ENCODE measurements at places on chromosomes 5 and 9.

DNA sequence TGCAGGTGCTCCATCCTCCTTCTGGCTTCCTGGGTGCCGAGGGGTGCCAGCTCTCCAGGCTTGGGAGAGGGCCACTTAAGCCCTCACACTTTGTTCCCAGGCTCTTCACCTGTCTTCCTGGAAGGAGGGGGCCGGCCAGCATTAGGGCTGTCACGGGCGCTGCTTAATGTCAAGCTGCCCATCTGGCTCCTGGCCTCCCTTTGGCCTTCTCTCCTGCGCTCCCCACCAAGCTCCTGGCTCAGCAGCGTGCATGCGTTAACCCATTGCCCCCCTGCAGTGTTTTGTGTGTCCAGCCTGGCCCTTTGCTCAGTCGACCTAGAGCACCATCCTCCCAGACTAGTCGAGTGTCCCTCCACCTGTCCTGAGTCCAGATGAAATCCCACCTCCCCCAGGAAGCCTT is 21.3 kb downstream of the NTNG2 start:
- H3K27me3 ChIP-seq = peaks cover 10% of the 10 kb centered on the region
- H3K27ac ChIP-seq = no peak overlapping the region
- no peak overlapping the region for H3K4me3 ChIP-seq
- no peaks in the 10 kb centered on the region for H3K36me3 ChIP-seq
- DNase-seq = no peak
- H3K4me1 ChIP-seq = no peaks in the 10 kb centered on the region

GRCh38 chr5:136820848-136821247 is 455.5 kb upstream of the TRPC7 start:
- DNase-seq = no peak
- no peaks in the 10 kb centered on the region for H3K4me1 ChIP-seq
- H3K27me3 ChIP-seq = no peaks in the 10 kb centered on the region

GRCh38 chr9:91061506-91061905 is 259.9 kb downstream of the SYK start:
- peaks cover 2% of the 10 kb centered on the region for H3K27me3 ChIP-seq
- H3K4me1 ChIP-seq = peaks cover 35% of the 10 kb centered on the region
- DNase-seq = no peak
- peak overlapping the region; percentile 59 for H3K27ac ChIP-seq
- H3K4me3 ChIP-seq = no peak overlapping the region
- H3K36me3 ChIP-seq = peaks cover 11% of the 10 kb centered on the region

GRCh38 chr5:71629950-71630349 is 42.8 kb downstream of the MCCC2 start:
- H3K4me1 ChIP-seq = no peaks in the 10 kb centered on the region
- no peaks in the 10 kb centered on the region for H3K27me3 ChIP-seq
- H3K36me3 ChIP-seq = peaks cover 21% of the 10 kb centered on the region
- H3K27ac ChIP-seq = no peak overlapping the region

DNA sequence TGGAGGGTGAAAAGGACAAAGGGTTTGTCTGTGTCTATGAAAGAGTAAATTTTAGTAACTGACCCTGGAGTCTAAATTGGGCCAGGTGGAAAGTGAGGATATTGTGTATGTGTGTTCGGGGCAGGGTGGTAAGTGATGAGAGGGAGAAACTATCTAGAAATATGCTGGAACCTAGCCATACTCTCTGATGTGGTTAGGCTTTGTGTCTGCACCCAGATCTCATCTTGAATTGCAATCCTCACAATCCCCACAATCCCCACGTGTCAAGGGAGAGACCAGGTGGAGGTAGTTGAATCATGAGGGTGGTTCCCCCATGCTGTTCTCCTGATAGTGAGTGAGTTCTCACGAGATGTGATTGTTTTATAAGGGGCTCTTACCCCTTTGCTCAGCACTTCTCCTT is 60.6 kb downstream of the COMMD10 start:
- H3K27ac ChIP-seq = no peak overlapping the region
- no peak for DNase-seq
- no peak overlapping the region for H3K4me3 ChIP-seq
- no peaks in the 10 kb centered on the region for H3K4me1 ChIP-seq

GRCh38 chr5:38093855-38094254 is 164.5 kb upstream of the EGFLAM start:
- peaks cover 2% of the 10 kb centered on the region for H3K27me3 ChIP-seq
- H3K4me1 ChIP-seq = no peaks in the 10 kb centered on the region
- DNase-seq = no peak
- no peaks in the 10 kb centered on the region for H3K36me3 ChIP-seq

DNA sequence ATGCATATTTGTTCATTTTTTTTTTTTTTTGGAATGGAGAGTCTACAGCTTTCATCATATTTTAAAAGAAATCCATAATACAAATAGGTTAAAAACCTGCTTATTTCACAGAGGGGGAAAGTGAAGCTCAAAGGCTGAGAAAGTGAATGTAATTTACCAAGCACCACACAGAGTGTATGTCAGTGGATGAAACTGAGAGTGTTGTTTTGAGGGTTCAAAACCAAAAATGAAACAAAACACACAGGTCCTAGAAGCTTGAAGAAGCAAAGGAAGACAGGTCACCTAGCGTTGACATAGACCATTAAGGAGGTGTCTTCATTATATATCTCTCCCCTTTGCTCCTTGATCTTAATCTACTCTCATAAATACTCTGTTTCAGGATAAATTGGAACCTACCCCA is 7.5 kb downstream of the NMUR2 start:
- H3K4me1 ChIP-seq = no peaks in the 10 kb centered on the region
- H3K27ac ChIP-seq = no peak overlapping the region
- no peaks in the 10 kb centered on the region for H3K27me3 ChIP-seq

DNA sequence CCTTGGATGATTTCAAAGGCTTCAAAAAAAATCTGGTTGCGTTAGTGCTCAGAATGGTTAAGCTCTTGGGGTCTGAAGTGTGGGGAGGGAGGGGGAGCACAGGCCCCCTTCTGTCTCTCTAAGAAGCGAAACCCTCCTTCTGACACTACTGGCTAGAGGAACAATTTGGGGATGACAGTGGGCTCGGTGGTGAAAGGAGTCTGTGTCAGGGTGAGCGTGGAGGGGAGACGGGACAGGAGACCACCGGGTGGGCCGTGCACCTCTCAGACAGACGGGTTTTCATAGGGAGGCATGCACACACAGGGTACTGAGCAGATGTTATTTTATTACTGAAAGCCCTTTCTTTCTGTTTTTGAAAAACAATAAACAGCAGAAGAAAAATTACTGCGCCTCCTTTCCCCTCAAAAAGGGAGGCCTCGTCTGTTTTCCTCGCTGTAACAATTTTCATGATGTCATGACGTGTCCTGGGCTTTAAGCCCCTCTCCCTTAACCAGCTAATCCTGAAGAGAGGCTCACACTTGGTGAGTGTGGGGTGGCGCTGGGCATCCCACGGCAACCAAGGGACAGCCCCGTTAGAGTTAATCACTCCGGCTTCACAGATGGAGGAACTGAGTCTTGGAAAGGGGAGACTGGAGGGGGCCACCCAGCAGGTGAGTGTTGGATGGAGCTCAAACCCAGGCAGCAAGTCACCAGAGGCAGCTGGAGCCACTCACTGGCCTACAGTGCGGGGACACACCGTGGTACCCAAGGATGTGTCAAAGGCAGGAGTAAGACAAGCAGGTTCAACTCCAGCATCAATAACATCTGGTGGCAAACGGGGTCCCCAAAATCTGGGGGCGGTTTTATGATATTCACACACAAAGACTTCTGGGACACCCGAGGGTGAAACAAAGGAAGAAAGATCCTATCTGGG is 53.4 kb downstream of the PTCH1 start:
- DNase-seq = no peak
- peaks cover 34% of the 10 kb centered on the region for H3K4me1 ChIP-seq
- peaks cover 9% of the 10 kb centered on the region for H3K36me3 ChIP-seq
- peak overlapping the region; percentile 11 for H3K27ac ChIP-seq
- H3K27me3 ChIP-seq = peaks cover 52% of the 10 kb centered on the region
- H3K4me3 ChIP-seq = peak overlapping the region; percentile 77

- no peaks in the 10 kb centered on the region for H3K4me1 ChIP-seq
- no peak overlapping the region for H3K27ac ChIP-seq
- no peak overlapping the region for H3K4me3 ChIP-seq
- no peaks in the 10 kb centered on the region for H3K36me3 ChIP-seq
These were observed 1999.5 kb upstream of the CDH6 start for GRCh38 chr5:29193972-29194371.

- peaks cover 57% of the 10 kb centered on the region for H3K36me3 ChIP-seq
These were observed 43.0 kb downstream of the CYFIP2 start for GRCh38 chr5:157308836-157309465.

DNA sequence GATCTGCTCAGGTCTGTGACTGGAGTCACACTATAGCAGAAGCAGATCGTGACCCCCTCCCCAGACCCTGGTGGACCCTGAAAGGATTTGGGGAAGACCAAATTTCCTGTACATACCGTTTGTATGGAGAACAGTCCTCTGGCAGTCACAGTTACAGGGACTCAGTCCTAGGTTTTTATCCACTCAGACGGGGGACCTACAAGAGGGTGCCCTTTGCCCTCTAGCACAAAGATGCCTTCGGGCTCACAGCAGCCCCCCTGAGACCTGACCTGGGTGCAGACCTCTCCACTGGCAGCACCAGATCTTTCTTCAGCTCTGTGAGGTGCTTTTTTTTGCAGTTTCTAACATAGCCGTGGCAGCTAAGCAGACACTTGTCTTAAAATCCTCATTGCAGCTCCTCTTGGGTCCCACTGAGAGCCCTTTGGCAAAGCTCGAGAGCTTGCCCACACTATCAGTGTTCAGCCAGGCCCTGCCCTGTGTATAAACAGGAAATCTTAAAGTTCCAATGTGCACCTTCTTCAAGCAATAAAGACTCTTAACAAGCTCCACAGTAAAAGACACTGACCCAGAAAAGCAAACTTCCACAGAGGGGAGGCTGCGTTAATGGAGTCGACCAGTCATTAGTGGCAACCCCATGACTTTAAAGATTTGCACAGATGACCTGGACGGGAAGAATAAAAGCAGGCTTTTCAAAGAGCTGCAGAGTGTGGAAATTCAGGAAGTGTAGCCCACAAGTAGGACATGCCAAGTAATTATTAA is 71.8 kb upstream of the LHFPL2 start:
- no peak overlapping the region for H3K4me3 ChIP-seq
- DNase-seq = no peak
- no peak overlapping the region for H3K27ac ChIP-seq
- no peaks in the 10 kb centered on the region for H3K36me3 ChIP-seq
- H3K4me1 ChIP-seq = no peaks in the 10 kb centered on the region

- H3K4me1 ChIP-seq = peaks cover 8% of the 10 kb centered on the region
- peaks cover 2% of the 10 kb centered on the region for H3K36me3 ChIP-seq
- no peak overlapping the region for H3K4me3 ChIP-seq
- peak overlapping the region; percentile 30 for H3K27ac ChIP-seq
These were observed 159.8 kb upstream of the HMHB1 start for GRCh38 chr5:143652108-143652700.

- no peak for DNase-seq
- H3K4me1 ChIP-seq = peaks cover 6% of the 10 kb centered on the region
- H3K36me3 ChIP-seq = no peaks in the 10 kb centered on the region
- no peak overlapping the region for H3K27ac ChIP-seq
- no peaks in the 10 kb centered on the region for H3K27me3 ChIP-seq
- H3K4me3 ChIP-seq = no peak overlapping the region
These were observed 77.8 kb upstream of the TARS1 start for GRCh38 chr5:33362915-33363314.

DNA sequence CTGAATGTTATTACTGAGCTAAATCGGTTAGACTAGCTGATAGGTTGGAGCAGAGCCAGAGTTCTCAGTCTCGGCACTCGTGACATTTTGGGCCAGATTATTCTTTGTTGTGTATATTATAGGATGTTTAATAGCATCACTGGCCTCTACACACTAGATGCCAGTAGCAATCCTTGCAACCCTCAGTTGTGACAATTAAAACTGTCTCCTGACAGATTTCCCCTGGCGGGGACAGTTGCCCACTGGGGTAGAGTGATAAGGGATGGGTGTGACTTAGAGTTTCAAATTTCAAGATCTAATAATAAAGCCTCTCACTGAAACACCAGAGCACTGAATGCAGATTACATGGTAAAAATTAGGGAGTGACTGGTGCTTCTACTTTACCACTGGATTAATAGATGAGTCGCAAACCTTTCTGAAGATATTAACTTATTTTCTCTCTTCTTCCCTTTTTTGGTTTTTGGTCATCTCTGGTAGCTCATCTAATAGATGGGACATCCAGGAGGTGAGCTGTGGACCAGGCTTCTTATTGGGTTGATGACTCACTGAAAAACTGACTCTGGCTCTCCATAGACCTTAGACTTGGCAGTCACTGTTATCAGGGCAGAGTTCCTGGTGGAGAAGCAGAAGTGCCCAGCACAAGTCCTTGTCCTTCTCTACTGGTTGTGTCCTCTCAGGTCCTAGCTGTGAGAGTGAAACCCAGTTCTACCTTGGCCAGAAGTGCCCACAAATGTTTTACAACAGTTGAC is 150.3 kb downstream of the UNC13B start:
- H3K27me3 ChIP-seq = peaks cover 2% of the 10 kb centered on the region
- no peak overlapping the region for H3K4me3 ChIP-seq
- H3K4me1 ChIP-seq = no peaks in the 10 kb centered on the region
- no peak for DNase-seq
- no peak overlapping the region for H3K27ac ChIP-seq
- H3K36me3 ChIP-seq = no peaks in the 10 kb centered on the region

GRCh38 chr9:72949244-72949582 is 3.6 kb downstream of the ALDH1A1 start:
- no peaks in the 10 kb centered on the region for H3K36me3 ChIP-seq
- no peak overlapping the region for H3K27ac ChIP-seq
- peaks cover 11% of the 10 kb centered on the region for H3K27me3 ChIP-seq
- H3K4me1 ChIP-seq = no peaks in the 10 kb centered on the region
- no peak overlapping the region for H3K4me3 ChIP-seq
- DNase-seq = no peak

- H3K27ac ChIP-seq = no peak overlapping the region
- no peak for DNase-seq
- no peaks in the 10 kb centered on the region for H3K4me1 ChIP-seq
These were observed 50.6 kb downstream of the DEPDC1B start for GRCh38 chr5:60649288-60649917.
